ENCODE measurements at places on chromosomes 5 and 9. TPM values are rescaled to one million over a fixed set of nuclear protein-coding genes. Genes with fewer than 3 reads are reported as not detected.

Gene FOXD4L3
- not detected for total RNA-seq

Gene IL13
- total RNA-seq: not detected

Gene PCDHB12
- 2.3 TPM for total RNA-seq

Gene FCHO2
- 12.1 TPM for total RNA-seq

Gene BARHL1
- not detected for total RNA-seq

Gene IL9
- total RNA-seq: not detected

Gene UBAP2
- 21.8 TPM for total RNA-seq

Gene OLFM1
- 9.7 TPM for total RNA-seq

- H3K27ac ChIP-seq: no peak overlapping the region
- H3K36me3 ChIP-seq: no peaks in the 10 kb centered on the region
- no peaks in the 10 kb centered on the region for H3K27me3 ChIP-seq
- no peak for DNase-seq
- no peak overlapping the region for H3K4me3 ChIP-seq
Observed at GRCh38 chr9:5352637-5353248, 13.1 kb upstream of the RLN1 start.

DNA sequence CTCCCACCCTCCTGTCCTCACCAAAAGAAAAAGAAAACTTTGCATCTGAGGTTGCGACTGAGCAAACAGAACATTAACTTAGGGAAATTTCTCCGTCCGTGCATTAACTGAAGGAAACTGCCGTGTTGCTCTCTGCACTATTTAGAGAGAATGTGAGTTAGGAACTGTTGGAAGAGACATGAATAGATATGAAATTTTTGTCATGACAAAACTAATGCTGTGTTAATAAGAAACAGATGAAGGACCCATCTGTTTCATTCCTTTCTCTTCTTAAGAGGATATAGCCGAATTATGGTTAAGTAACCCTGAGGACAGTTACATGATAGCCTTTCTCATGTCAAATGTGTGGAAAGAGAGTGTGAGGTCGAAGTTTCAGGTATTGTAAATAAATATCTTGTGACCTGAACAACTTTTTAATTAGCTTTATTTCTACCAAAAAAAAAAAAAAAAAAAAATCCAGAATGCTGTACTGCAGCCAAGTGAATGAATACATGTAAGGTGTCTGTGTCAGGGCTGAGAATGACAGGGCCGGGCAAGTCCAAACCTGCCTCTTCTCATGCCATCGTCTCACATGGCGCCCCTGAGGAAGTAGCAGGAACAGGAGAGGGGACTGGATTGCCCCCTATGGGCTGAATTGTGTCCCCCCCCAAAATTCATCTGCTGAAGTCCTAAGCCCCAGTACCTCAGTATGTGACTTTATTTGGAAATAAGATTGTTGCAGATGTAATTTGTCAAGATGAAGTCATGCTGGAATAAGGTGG, 35.6 kb upstream of the ANKRD33B start:
- no peak overlapping the region for H3K4me3 ChIP-seq
- H3K27me3 ChIP-seq: no peaks in the 10 kb centered on the region
- no peak for DNase-seq
- no peaks in the 10 kb centered on the region for H3K36me3 ChIP-seq
- no peak overlapping the region for H3K27ac ChIP-seq
- H3K4me1 ChIP-seq: peaks cover 2% of the 10 kb centered on the region

DNA sequence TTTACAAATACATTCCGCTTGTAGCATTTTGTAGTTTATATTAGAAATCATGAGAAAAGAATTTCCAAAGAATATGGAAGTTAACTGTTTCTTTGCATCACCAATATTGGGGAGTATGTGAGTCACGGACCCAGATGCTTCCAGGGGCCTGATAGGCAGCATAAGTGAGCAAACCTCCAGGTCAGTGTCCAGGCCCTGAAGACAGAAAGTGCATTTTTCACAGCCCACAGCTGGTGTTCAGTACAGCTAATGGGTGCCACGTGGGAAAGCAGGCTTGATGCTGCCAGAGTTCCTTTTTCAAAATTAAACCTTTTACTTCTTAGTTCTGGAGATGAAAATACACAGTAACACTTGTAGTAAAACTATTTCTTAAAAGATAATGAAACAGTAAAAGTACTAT, 454.4 kb upstream of the ACTBL2 start:
- H3K4me1 ChIP-seq: no peaks in the 10 kb centered on the region
- no peak for DNase-seq
- no peak overlapping the region for H3K27ac ChIP-seq

GRCh38 chr5:14876095-14876494, 4.5 kb upstream of the ANKH start:
- no peaks in the 10 kb centered on the region for H3K4me1 ChIP-seq
- H3K27me3 ChIP-seq: no peaks in the 10 kb centered on the region
- no peaks in the 10 kb centered on the region for H3K36me3 ChIP-seq
- H3K4me3 ChIP-seq: no peak overlapping the region
- H3K27ac ChIP-seq: no peak overlapping the region
- DNase-seq: no peak

GRCh38 chr5:36694351-36694750, 87.9 kb downstream of the SLC1A3 start:
- H3K36me3 ChIP-seq: no peaks in the 10 kb centered on the region
- H3K4me1 ChIP-seq: peaks cover 28% of the 10 kb centered on the region
- no peak overlapping the region for H3K4me3 ChIP-seq
- no peak overlapping the region for H3K27ac ChIP-seq
- no peak for DNase-seq

DNA sequence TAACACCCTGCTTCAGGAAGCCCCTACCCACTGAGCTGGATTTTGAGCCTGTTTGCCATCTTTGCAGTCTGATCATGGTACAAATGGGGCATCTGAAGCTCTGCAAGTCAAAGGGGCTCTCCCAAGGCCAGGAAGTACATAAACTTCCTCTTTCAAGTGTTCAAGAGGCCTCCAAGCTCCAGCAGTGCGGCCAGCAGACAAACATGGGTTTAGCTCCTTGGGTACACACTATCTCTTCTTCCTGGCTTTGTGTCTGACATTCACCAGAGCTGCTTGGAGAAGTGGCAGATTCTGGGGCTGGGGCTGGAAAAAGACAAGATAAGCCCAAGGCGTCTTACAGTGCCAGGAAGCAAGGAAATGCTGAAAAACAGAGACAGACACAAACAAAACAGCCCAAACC, 34.1 kb downstream of the LAMC3 start:
- no peak overlapping the region for H3K4me3 ChIP-seq
- no peak overlapping the region for H3K27ac ChIP-seq
- H3K27me3 ChIP-seq: no peaks in the 10 kb centered on the region
- DNase-seq: no peak

DNA sequence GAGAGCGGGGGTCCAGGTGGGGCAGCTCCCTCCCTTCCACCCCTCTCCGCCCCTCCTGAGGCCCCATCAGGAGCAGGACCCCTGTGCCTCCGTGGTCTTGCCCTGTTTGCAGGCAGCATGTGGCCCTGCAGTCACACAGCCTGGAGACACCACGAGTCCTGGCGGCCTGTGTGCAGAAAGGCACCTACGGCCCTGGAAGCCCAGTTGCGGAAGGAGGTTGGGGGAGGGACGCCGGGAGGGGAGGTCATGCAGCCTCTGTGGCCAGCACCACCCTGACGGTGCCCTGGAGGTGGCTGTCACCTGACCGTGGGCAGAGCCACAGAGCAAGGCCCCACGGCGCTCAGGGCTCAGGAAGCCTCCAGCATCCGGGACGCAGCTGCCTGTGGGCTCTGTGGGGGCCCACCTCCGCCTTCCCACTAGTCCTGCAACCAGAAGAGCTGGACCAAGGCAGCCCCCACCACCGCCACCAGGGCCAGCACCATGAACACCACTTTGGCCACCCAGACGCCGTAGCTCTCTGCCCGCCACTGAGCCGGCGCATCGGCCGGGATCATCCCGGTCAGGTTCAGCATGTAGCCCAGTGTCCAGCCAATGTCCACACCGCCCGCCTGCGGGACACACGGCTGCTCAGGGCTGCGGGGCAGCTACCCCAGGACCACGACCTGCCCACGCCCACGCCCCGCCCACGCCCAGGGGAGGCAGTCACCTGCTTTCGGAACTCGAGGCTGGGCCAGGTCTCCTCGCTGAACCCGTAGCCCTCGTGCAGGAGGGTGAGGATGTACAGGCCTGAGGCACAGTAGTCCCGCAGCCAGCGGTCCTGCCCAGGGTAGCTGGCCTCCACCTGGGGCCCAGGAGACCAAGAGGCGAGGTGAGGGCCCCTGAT, 6.4 kb downstream of the ENTPD8 start:
- no peaks in the 10 kb centered on the region for H3K36me3 ChIP-seq
- peaks cover 7% of the 10 kb centered on the region for H3K4me1 ChIP-seq
- DNase-seq: no peak

DNA sequence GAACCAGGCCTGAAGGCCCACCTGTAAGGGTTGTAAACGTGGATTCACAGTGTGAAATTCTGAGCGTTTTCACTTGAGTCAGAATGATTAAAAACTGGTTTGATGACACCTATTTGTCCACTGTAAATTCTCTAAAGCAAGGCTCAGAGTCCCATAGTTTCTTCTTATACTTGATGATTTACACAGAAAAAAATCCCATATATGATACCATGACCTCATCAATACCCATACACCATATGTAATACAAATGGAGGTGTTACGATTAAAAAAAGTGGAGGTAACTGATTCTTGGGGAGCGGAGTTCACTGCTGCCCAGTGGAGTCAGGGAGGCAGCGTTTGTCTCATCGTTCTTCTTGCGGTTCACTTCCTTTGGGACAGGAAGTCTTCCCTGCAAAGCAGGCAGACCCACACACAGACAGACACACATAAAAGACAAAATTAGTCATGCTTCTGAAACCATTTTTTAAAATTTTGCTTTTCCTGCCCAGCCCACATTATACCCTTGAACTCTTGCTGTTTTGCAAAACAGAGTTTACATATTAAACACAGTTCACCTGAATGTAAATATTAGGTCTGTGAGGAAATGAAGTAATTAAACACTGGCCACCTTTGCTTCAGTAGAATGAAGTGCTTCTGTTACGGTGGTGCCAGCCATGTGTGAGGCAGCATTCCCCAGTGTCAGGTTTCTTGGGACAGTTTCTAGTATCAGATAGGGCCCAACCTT, 26.2 kb downstream of the NREP start:
- no peak for DNase-seq
- H3K27me3 ChIP-seq: no peaks in the 10 kb centered on the region
- H3K4me3 ChIP-seq: no peak overlapping the region
- H3K4me1 ChIP-seq: no peaks in the 10 kb centered on the region

DNA sequence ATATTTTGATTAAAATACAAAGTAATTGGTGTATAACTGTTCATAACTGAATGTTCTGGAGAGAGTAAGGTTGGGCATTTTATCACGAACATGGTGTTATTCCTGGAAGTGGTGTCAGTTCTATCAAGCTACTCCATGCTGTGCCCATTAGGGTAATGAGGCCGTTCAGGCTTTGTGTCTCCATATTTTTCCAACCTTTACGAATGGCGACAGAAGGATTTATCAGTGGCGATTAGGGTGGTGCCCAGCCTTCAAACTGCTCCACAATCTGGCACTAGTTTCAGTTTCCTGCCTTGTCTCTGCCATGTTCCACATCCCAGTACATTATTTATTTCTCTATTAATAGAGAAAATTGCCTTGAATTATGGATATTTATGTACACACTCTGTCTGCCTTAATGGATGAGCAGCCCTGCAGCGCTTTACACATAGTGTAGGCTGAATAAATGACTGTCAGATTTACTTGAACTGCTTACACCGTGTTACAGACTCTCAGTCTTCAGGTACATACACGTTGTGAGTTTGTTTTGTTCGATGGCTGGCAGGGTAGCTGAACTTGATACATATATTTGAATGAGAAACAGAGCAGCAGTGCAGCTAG, 23.9 kb upstream of the TMC1 start:
- no peak overlapping the region for H3K27ac ChIP-seq
- no peak overlapping the region for H3K4me3 ChIP-seq
- DNase-seq: no peak
- H3K4me1 ChIP-seq: no peaks in the 10 kb centered on the region
- no peaks in the 10 kb centered on the region for H3K36me3 ChIP-seq
- H3K27me3 ChIP-seq: no peaks in the 10 kb centered on the region

GRCh38 chr5:1561402-1561929, 37.7 kb upstream of the LPCAT1 start:
- no peak for DNase-seq
- H3K27me3 ChIP-seq: no peaks in the 10 kb centered on the region
- no peak overlapping the region for H3K4me3 ChIP-seq
- no peak overlapping the region for H3K27ac ChIP-seq
- H3K36me3 ChIP-seq: no peaks in the 10 kb centered on the region

GRCh38 chr5:159017786-159018185, 81.9 kb downstream of the EBF1 start:
- no peaks in the 10 kb centered on the region for H3K36me3 ChIP-seq
- peaks cover 15% of the 10 kb centered on the region for H3K4me1 ChIP-seq
- no peak overlapping the region for H3K27ac ChIP-seq
- no peaks in the 10 kb centered on the region for H3K27me3 ChIP-seq
- no peak overlapping the region for H3K4me3 ChIP-seq
- no peak for DNase-seq

GRCh38 chr5:135246923-135247795, 151.9 kb downstream of the MACROH2A1 start:
- DNase-seq: peak; percentile 57
- peaks cover 46% of the 10 kb centered on the region for H3K4me1 ChIP-seq
- no peak overlapping the region for H3K4me3 ChIP-seq
- H3K27ac ChIP-seq: no peak overlapping the region

DNA sequence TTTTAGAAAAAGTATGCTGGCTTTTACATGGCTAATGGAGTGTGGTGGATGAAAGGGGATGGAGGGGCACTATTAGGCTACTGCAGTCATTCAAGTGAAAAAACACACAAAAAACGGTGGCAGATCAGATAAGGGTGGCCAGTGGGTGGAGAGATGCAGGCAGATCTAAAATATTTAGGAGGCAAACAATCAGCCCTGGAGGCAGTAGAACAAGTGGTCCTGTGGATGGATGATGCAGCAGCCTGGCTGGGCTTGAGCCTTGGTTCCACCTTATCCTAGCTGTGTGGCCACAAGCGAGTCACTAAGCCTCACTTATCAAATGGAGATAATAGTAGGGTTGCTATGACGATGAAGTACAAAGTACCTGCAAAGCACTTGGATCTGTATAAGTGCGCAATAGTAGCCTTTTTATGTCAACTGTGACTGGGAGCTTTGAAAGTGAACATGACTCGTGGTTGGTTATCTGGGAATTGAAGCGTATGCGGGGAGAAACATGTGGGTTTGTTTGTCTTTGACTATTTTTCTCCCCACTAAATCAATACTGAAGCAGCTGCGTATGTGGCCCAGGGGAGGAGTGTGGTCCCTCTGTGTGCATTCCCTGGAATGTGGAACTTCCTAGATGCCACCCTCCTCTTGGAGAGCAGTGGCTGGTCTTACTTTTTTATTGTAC, 20.2 kb downstream of the NSG2 start:
- no peak overlapping the region for H3K27ac ChIP-seq
- H3K4me1 ChIP-seq: no peaks in the 10 kb centered on the region
- no peaks in the 10 kb centered on the region for H3K27me3 ChIP-seq
- DNase-seq: no peak
- no peaks in the 10 kb centered on the region for H3K36me3 ChIP-seq
- H3K4me3 ChIP-seq: no peak overlapping the region

DNA sequence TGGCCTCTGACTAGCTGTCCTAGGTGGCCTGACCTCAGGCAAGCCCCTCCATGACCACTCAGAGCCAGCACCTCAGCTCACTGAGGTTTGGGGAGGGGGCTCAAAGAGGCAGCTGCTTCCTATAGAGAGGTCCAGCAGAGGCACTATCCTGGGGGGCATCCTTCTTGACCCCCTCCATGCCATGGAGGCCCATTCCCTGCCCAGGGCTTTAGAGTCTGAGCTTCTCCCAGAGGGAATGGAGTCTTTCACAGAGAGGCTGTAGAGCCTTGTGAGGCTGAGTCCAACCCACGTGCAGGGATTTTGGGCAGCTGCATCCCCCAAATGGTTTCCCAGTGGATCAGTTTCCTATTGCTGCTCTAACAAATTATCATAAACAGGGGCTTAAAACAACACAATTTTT, 16.9 kb downstream of the IRF1 start:
- H3K4me1 ChIP-seq: peaks cover 59% of the 10 kb centered on the region
- H3K27ac ChIP-seq: no peak overlapping the region

Data from right atrium auricular region (tissue), 2 donors.